ENCODE measurements at places on chromosomes 11 and 22. TPM values are rescaled to one million over a fixed set of nuclear protein-coding genes. Genes with fewer than 3 reads are reported as not detected.

DNA sequence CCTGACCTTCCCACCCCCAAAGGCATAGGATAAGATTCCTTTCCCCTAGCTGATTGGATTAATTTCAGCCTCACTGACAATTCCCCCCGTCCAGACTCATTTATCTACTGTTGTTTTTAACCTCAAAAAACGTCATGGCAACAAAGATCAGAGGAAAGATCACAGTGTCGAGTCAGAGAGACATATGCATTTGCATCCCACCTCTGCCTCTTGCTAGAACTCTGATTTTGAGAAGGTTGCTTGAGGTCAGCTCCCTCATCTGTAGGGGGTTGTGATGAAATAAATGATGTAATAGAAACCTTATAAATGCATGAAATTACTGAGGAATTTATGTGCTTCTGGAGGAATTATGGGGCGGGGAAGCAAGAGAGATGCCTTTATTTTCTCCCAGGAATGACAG, 53.3 kb upstream of the SYN3 start:
- H3K4me1 ChIP-seq = peaks cover 11% of the 10 kb centered on the region
- H3K27me3 ChIP-seq = peaks cover 8% of the 10 kb centered on the region
- H3K27ac ChIP-seq = no peak overlapping the region
- no peak overlapping the region for H3K4me3 ChIP-seq
- no peaks in the 10 kb centered on the region for H3K36me3 ChIP-seq
- no peak for DNase-seq

GRCh38 chr11:64359712-64360445, 917 bp downstream of the RPS6KA4 start:
- peaks cover 45% of the 10 kb centered on the region for H3K4me1 ChIP-seq
- H3K27ac ChIP-seq = peak overlapping the region; percentile 73
- peak; percentile 45 for DNase-seq
- no peaks in the 10 kb centered on the region for H3K27me3 ChIP-seq

DNA sequence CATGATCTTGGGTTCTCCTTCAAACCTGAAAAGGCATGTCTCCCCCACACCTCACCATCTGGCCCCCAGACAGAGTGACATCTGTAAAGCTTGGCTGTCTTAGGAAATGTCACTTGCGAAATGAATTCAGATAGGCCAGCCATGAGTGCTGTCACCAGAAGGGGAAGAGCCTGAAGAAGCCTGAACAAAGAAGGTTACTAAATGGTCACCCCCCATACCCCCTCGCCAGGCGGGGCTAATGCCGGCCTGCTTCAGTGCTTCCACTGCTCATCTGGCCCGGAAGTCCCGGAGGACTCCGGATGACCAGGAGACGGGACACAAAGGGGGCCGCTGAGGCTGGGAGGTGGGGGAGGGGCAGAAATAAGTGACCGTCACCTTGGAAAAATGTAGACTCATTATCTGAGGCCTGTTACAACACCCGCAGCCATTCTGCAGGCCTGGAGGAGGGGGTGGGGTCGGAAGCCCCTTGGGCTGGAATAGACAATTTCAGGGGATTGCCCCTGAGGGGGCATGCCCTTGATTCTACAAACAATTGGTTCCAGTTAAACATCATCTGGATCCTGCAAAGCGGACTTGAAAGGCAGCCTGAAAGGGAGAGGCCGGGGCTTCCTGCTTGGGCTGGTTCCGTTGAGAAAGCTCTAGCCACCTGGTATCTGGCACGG, 43.2 kb downstream of the NAT10 start:
- H3K4me3 ChIP-seq = no peak overlapping the region
- DNase-seq = no peak
- peaks cover 31% of the 10 kb centered on the region for H3K36me3 ChIP-seq
- H3K27me3 ChIP-seq = no peaks in the 10 kb centered on the region
- no peak overlapping the region for H3K27ac ChIP-seq
- no peaks in the 10 kb centered on the region for H3K4me1 ChIP-seq

Gene CNGA4
- total RNA-seq = 0.18 TPM

DNA sequence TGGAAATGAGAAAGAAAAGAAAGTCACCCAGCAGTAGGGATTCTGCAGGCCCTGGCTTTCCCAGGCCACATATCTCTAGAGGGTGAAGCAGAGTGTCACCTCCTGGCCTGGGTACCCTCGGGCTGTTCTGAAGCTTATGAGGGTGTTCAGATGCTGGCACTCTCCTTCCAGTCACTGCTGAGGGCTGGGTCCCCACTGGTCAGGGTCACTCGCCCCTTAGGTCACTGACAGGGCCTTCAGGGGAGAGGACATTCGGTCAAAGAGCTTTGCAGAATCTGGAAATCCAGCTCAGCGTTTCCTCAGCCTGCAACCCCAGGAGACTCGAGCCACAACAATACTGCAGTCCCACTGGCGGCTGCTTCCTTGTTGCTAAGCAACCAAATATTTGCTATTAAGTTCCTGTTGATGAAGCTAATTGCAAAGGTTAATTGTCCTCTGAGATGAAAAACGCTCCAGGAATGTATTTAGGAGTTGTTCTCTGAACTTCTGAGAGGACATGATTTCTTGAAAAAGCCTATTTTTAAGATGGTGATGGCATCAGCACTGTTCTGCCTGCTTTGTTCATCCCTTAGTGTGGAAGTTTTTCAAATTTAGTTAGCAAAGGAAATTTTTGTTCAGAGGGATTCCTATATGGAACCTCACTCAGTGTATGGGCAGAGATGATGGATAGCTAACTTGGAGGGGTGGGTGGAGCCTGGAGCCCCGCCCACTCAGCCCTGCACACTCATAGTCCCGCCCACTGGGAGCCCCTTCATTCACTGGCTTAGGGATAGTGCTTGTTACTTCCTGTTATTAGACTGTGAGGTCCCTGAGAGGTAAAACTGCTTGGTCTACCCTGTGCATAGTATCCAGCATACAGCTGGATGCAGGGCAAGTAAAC, 109.2 kb downstream of the CSNK2A3 start:
- no peaks in the 10 kb centered on the region for H3K27me3 ChIP-seq
- H3K4me3 ChIP-seq = no peak overlapping the region
- no peak overlapping the region for H3K27ac ChIP-seq
- H3K4me1 ChIP-seq = peaks cover 7% of the 10 kb centered on the region

Gene RCOR2
- total RNA-seq = 2.1 TPM

Gene CST6
- total RNA-seq = not detected

Gene GNG3
- not detected for total RNA-seq

Gene CATSPER1
- not detected for total RNA-seq

- DNase-seq = peak; percentile 21
- no peak overlapping the region for H3K27ac ChIP-seq
- H3K4me1 ChIP-seq = peaks cover 45% of the 10 kb centered on the region
These were observed 11.7 kb downstream of the MICAL2 start for GRCh38 chr11:12122083-12122482.

- H3K27ac ChIP-seq = no peak overlapping the region
- H3K4me1 ChIP-seq = no peaks in the 10 kb centered on the region
- peaks cover 4% of the 10 kb centered on the region for H3K27me3 ChIP-seq
These were observed 10.5 kb upstream of the MS4A2 start for GRCh38 chr11:60077981-60078380.

Gene C22orf42
- not detected for total RNA-seq

Data from activated CD8-positive, alpha-beta T cell treated with anti-CD3 and anti-CD28 coated beads for 36 hours (primary cell).